ENCODE measurements at places on chromosomes 11 and 22. TPM values are rescaled to one million over a fixed set of nuclear protein-coding genes. Genes with fewer than 3 reads are reported as not detected.

GPR83 gene
- total RNA-seq = under 0.01 TPM

GRCh38 chr11:93169950-93170561 lies 27.7 kb downstream of the SLC36A4 start:
- peak; percentile 62 for DNase-seq

DNA sequence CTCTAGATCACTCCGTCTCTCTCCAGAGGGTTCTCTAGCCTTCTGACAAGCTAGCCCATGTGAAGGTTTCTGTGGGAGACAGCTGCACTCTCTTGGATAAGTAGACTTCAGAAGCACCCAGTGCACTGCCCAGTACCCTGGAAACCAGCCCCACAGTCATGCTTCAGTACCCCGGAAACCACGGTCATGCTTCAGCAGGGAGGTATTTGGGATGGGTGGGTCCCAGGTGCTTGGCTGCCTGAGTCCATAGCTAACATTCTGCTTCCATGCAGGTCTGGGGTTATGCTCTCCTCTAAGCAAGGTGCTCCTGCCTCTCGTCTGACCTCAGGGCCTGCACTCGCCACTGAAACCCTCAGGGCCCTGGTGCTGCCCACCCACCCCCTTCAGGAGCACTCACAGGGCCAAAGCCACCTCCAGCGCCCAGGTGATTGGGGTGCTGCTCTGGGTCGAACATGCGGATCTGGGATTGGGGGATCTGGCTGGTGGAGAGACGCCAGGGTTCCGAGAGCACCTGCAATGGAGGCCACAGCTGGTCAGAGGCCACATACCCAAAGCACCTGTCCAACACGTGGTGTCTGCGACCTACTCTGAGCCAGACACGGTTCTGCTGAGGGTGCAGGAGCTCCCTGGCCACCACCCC lies 7.3 kb upstream of the SYCE3 start:
- DNase-seq = no peak

GRCh38 chr11:1202154-1202775 lies 20.6 kb upstream of the MUC5B start:
- DNase-seq = no peak

All from IMR-90 (cell line).